Stimulated activated CD8-positive, alpha-beta memory T cell treated with anti-CD3 and anti-CD28 coated beads, Interleukin-2, amount 100 ng/mL, for 48 hours (primary cell): ENCODE measurements at places on chromosomes 3 and 15.

- no peak for DNase-seq
Measured at GRCh38 chr15:83871808-83872559, 218.1 kb downstream of the ADAMTSL3 start.

- no peak for DNase-seq
Measured at GRCh38 chr3:26198609-26199008, 408.7 kb downstream of the OXSM start.

DNA sequence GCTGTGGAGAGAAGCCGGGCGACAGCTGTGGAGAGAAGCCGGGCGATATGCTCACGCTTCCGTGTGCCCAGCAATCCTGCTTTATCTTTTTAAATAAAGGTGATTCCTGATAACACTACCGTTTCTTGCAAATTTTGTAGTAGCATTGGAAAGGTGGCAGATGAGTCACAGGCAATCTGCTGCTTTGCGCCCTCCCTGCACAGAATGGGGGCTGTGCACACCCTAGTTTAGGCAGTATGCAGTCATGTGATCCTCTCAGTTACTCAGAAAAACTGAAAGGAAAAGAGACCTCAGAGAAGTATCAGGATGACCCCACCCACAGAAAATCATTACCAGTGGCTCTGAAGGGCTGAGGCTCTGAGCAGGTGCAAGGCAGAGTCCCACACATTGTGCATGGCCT lies 24.9 kb upstream of the TMCC1 start:
- DNase-seq, result no peak

DNA sequence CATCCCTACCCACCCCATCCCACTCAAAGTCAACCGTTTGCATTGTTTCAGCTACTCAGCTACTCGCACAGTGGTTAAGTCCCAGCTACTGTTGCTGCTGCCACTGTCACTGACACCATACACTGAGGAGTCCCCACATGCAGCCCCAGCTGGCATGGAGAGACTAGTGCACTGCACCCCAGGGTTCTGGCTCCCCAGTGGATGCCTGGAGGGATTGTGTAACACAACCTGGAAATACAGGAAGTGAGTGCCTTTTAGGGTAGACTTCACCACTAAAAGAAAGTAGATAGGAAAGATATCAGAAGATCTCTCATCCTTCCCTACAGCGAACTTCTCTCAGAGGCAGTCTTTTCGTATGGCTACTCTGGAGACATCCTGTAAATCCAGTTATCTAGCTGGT lies 169.2 kb upstream of the STRIT1 start:
- no peak for DNase-seq

GRCh38 chr3:100420885-100421284 lies 19.5 kb downstream of the LNP1 start:
- no peak for DNase-seq

DNA sequence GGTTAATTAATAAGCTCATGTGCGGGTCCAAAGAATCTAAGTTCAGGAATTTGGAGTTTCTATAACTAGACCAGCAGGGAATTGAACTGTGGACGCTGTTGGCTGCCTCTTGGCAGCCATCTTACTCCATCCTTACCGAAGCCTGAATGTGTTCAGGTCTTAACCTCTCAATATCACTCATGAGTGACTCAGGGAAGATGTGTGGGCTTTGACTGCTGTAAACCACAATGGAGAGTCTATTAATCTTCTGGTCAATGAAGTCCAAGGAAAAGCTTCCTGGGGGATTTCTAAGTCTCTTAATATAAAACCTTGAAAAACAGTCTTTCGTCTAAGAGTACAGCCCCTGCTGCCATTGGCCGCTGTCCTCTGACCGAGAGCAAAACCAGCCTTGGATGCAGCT lies 46.7 kb upstream of the OXTR start:
- DNase-seq, result no peak

DNA sequence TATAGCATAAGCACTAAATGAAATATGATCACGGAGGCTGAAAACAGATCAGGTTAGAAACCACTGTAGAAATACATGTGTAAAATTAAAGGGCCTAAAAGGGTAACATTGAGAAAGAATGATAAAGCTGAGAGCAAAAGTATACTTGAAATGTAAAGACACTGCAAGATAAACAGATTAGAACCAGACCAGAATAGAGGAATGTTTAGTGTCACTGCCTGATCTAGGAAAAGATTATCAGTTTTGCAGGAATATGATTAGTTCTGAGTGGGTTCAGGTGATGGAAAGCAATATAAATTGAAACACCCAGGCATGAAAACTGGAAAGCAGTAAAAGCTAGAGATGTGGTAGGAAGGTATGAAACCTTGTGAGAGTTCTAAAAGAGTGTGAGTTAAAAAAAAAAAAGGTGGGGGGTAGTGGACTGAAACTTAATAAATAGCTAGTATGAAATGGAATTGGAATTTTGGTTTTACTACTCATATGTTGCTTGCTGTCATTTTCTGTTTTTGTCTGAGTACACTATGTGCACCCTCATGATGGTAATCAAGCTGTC lies 16.0 kb upstream of the C3orf38 start:
- DNase-seq, result no peak

DNA sequence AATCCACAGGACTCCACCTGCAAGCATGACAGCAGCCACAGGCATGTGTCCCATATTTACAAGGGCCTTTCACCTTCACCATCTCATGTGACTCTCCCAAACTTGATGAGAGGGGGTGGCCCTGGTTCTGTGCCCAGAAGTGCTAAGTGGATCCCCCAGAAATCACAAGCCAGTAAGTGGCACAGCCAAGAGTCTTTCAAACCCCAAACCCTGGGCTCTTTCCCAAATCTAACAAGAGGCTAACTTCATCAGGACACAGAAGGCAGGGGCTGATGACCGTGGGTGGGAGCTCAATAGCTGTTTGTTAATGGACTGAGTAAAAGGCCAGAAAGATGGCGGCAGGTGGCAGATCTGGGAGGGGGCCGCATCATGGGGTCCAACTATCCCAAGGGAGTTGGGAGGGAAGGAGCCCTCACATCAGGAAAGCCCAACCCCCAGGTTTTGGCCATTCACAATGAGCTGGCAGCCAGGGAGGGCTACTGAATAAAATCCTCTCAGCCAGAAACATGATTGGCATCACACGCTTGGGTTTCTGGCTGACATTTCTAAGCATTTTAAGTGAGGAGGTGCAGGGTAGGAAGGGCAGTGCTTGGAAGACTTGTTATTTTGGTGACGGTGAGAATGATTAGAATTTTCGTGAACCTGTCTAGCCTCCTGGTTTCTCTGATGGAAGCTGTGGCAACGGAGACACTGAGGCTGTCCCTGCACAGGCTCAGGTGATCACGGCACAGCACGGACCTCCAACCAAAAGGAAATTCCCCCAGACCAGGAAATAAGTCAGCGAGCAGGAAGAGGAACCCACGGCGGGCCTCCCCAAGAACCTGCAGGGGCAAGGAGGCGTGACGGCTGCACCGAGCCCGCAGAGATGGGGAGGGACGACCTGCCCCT lies 109.3 kb downstream of the OXNAD1 start:
- DNase-seq, result peak; percentile 16

- DNase-seq, result no peak
Measured at GRCh38 chr3:184666442-184666841, 45.4 kb downstream of the MAGEF1 start.

GRCh38 chr15:65931221-65931620 lies 61.9 kb downstream of the RAB11A start:
- DNase-seq, result no peak

DNA sequence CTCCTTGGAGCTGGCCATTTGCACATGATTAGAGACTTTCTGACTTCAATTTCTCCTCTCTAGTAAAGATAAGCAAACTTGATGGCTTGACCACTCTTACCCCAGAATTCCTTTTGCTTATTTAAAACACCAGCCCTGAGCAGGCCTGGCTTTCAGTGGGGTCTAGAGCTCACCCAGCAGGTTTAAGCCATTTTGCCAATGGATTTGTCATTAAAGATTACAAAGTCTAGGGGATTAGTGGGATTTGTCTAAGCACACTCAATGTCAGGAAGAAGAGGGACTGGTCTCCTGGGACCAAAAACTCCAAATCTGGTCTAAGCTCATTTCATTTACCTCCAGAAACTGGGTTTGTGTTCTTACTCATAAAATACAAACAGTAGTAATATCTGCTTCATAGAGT lies 57.3 kb upstream of the SNTN start:
- DNase-seq, result no peak

DNA sequence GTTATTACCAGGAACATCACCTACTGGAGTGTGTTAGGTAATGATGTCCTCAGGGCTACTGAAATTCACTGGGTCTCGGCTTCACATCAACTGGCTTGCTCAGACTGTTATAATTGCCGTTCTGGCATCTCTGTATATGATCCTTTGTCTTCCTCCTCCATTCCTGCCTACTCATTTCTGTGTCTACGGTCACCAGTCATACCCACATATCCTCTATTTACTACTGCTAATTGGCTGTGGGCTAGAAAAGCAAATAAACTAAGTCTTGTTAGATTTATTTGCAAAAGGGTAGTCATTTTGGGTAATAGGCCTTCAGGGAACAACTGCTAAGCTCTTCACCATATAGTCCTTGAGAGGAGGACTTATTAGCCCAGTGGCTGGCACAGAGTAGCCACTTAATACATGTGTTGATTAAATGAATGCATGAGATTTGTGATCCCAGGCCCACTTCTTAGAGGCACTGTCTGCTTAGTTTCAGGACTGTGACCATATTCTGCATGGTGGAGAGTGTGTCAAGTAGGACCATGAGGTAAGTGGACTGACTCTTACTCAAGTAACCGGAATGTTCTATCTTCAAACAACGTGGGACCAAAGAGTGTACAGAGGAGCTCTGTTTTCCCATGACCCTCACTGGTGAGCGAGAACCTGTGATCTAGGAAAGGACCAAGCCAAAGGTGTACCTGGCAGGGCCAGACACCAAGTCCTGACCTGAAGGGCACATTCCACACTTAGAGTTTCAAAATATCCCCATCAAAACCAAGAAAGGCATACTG lies 13.2 kb downstream of the ZDHHC3 start:
- DNase-seq, result no peak

GRCh38 chr15:87489456-87489855 lies 767.1 kb downstream of the NTRK3 start:
- DNase-seq, result no peak

- DNase-seq, result no peak
Measured at GRCh38 chr3:49445391-49445790, 16.3 kb upstream of the NICN1 start.

- no peak for DNase-seq
Measured at GRCh38 chr3:46673151-46674030, 20.1 kb downstream of the ALS2CL start.

- no peak for DNase-seq
Measured at GRCh38 chr3:70393881-70394612, 81.6 kb upstream of the MDFIC2 start.

- DNase-seq, result no peak
Measured at GRCh38 chr3:126087552-126088175, 3.7 kb upstream of the SLC41A3 start.

- DNase-seq, result no peak
Measured at GRCh38 chr3:35789042-35789831, 149.9 kb downstream of the ARPP21 start.

DNA sequence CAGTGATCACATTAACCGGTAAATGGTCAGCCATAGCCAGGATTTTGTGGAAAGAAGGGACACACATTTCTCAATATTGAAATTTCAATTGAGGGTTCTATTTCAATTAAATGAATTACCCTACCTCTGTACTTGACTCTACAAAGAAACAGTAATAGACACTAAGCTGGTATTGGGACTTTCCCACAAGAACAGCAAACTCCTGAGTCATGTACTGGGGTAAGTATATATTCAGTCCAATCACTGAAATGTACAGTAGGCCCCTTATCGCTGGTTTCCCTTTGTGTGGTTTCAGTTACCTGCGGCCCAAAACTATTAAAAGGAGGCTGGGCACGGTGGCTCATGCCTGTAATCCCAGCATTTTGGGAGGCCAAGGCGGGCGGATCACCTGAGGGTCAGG lies 17.6 kb downstream of the ASB14 start:
- no peak for DNase-seq

GRCh38 chr3:31695280-31696008 lies 162.7 kb downstream of the STT3B start:
- DNase-seq, result no peak

DNA sequence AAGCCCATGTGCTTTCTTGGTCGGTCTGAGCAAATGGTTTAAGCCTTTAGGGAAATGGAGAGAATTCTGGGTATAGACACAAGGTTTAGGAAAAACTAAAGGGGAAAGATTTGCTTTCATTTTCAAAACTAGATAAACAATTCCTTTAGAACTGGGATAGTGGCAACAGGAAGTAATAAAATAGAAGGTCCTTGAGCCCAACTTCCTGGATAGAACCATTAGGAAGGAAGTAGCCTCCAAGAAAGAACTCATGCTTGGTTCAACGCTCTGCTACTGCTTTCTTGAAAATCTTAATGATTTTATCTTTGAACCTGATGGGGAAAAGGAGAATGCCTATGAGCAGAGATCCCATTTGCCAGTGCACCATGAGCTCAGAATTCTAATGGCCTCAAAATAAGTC lies 147.0 kb upstream of the THRB start:
- no peak for DNase-seq
